ENCODE measurements at places on chromosomes 1 and 21.

GRCh38 chr1:9886092-9886742, 23.9 kb downstream of the CTNNBIP1 start:
- peaks cover 24% of the 10 kb centered on the region for H3K4me1 ChIP-seq
- no peak overlapping the region for H3K27ac ChIP-seq
- H3K36me3 ChIP-seq: no peaks in the 10 kb centered on the region
- H3K27me3 ChIP-seq: no peaks in the 10 kb centered on the region
- no peak overlapping the region for H3K4me3 ChIP-seq

DNA sequence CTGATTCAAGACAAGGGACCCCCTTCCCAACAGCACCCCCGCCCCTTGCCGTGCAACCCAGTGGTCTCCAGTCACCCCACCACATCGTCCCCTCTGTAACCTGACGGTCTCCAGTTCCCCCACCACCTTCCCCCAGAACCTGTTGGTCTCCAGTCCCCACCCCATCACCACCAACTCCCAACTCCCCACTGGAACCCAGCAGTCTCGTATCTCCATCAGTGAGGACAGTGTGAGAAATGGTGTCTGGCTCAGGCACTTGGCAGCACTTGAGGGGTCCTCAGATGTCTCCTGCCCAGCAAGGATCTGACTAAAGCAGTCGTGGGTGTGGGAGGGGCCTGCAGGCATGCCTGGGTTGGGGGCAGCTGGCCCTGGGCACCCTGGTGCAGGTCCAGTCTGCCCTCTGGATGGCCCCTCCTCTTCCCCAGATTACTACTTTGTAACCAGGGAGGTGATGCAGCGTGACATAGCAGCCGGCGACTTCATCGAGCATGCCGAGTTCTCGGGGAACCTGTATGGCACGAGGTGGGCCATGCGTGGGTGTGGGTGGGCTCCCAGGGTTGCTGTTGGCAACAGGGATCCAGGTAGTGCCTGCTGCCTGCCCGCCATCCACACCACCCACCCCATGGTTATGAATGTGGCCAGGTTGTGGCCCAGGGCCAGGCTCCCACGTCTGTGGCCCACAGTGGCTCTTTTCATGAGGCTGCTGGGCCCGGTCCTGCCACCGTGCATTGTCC, 3.1 kb upstream of the GJC2 start:
- peaks cover 41% of the 10 kb centered on the region for H3K4me1 ChIP-seq
- H3K4me3 ChIP-seq: no peak overlapping the region
- DNase-seq: no peak
- no peak overlapping the region for H3K27ac ChIP-seq

DNA sequence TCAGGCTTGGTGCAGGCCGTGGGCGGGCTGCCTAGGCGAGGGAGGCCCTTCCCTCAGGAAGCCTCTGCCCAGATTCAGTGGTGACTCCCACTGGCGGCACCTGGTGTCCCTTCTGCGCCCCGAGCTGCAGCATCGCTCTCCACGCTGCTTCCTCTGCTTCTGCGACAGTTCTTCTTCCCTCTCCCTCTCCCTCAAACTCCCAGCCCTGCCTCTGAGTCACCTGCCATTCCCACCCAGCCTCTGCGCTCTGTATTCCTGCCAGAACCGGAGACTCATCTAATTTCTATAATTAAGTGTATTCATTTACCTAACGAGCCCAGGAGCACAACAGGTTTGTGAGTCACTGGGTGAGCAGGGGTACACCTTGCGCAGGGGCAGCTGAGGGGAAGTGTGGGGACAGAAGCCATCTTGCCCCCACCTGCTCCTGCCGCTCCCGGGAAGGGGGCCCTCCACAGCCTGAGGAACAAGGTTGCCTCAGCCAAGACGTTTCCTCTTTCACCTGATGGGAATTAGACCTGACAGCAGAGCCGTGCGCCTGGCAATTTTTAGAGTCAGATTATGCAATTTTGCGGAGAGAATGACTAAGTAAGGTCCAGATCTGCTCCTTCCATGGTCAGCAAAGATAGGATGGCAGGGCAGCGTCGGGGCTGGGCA, 19.4 kb downstream of the KCNC4 start:
- peak; percentile 33 for DNase-seq
- no peak overlapping the region for H3K4me3 ChIP-seq
- no peaks in the 10 kb centered on the region for H3K36me3 ChIP-seq
- no peaks in the 10 kb centered on the region for H3K27me3 ChIP-seq
- no peak overlapping the region for H3K27ac ChIP-seq

DNA sequence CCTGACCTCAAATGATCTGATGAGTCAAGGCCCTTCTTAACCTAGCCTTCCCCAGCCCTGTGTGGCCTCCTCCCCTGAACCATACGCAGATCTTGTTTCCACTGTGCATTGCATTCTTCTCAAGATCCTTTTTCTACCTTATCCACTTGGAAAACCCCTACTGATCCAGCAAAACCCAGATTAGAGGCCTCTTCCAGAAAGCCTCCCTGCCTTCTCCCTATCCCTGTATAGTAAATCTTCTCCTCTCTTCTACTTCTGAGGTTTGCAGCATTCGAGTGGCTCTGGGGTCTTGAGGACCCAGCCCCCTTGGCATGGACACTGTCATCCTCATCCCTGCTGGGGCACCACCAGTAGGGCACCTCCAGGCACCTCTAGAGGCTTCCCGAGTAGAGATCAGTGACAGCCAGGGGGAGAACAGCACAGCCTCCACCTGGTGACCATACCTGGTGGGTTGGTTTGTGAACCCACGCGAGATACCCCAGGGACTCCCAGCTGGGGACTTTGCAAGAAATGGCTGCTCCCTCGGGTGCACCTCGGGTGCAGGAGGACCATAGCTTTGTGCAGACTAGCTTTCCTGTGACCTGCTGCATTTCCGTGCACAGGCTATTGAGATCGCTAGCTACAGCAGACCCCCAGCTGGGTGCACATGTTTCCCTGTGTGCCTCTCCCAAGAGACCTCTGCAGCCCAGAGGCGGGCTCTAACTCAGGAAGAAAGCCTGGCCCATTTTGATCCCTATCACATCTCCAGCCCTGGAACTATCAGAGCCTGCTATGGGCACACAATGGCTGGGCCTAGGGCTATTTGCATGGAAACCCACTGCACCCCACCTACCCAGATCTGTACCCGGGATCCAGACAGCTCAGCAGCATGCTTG, 34.2 kb downstream of the MATN1 start:
- H3K4me3 ChIP-seq: no peak overlapping the region
- peaks cover 16% of the 10 kb centered on the region for H3K27me3 ChIP-seq
- H3K36me3 ChIP-seq: no peaks in the 10 kb centered on the region
- no peak overlapping the region for H3K27ac ChIP-seq

- H3K27ac ChIP-seq: no peak overlapping the region
- DNase-seq: no peak
- H3K4me1 ChIP-seq: peaks cover 4% of the 10 kb centered on the region
- no peaks in the 10 kb centered on the region for H3K36me3 ChIP-seq
These were observed 131.9 kb downstream of the AK5 start for GRCh38 chr1:77413541-77414335.

GRCh38 chr1:155911156-155912055, at the start of gene RIT1:
Gene RIT1, minus strand, starts transcription at chr1:155911349. Its CDS starts 588 bp downstream, at chr1:155910761.
- peak; percentile 72 for DNase-seq
- peak within 1 kb of the TSS; percentile 94 for H3K27ac ChIP-seq
- H3K36me3 ChIP-seq: peaks cover 9% of the 10 kb centered on the region
- H3K4me1 ChIP-seq: peaks cover 6% of the 10 kb centered on the region

All from fibroblast of lung (primary cell).